Pancreas (tissue), 10 donors: ENCODE measurements at places on chromosomes 11 and 22. TPM values are rescaled to one million over a fixed set of nuclear protein-coding genes. Genes with fewer than 3 reads are reported as not detected.

GRCh38 chr22:27796829-27797519 lies 4.6 kb downstream of the MN1 start:
- DNase-seq, result no peak
- no peaks in the 10 kb centered on the region for H3K36me3 ChIP-seq

DNA sequence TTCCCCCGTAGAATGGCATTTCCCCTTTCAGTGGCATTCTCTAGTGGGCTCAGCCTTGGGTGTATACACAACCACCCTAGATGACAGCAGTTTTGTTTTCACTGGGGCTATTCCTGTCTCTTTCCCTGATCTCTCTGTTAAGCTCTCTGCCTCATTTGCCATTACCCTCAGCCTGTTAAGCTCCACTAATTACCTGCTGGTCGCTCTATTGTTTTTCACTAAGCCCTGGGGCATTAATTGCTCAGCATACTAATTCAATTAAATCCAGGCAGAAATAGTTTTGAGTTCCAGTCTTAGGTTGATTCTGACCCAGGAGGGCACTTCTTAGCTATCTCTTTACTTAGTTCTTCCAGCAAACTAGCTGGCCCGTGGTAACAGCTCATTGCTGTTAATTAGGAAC lies 80.0 kb downstream of the BRD1 start:
- DNase-seq, result no peak
- H3K27me3 ChIP-seq, result no peaks in the 10 kb centered on the region
- no peaks in the 10 kb centered on the region for H3K36me3 ChIP-seq

- no peak overlapping the region for H3K4me3 ChIP-seq
- no peaks in the 10 kb centered on the region for H3K36me3 ChIP-seq
- no peak overlapping the region for H3K27ac ChIP-seq
- no peaks in the 10 kb centered on the region for H3K4me1 ChIP-seq
Measured at GRCh38 chr11:103920449-103920848, 116.0 kb upstream of the DDI1 start.

GRCh38 chr11:105244160-105244825 lies 104.7 kb upstream of the CARD18 start:
- no peaks in the 10 kb centered on the region for H3K4me1 ChIP-seq
- H3K27me3 ChIP-seq, result no peaks in the 10 kb centered on the region
- H3K36me3 ChIP-seq, result no peaks in the 10 kb centered on the region
- DNase-seq, result no peak
- H3K27ac ChIP-seq, result no peak overlapping the region

- H3K4me1 ChIP-seq, result no peaks in the 10 kb centered on the region
- H3K36me3 ChIP-seq, result no peaks in the 10 kb centered on the region
- no peak overlapping the region for H3K27ac ChIP-seq
- DNase-seq, result no peak
Measured at GRCh38 chr22:44549701-44550100, 51.7 kb upstream of the RTL6 start.

Gene PAX6
- 2.0 TPM for total RNA-seq

DNA sequence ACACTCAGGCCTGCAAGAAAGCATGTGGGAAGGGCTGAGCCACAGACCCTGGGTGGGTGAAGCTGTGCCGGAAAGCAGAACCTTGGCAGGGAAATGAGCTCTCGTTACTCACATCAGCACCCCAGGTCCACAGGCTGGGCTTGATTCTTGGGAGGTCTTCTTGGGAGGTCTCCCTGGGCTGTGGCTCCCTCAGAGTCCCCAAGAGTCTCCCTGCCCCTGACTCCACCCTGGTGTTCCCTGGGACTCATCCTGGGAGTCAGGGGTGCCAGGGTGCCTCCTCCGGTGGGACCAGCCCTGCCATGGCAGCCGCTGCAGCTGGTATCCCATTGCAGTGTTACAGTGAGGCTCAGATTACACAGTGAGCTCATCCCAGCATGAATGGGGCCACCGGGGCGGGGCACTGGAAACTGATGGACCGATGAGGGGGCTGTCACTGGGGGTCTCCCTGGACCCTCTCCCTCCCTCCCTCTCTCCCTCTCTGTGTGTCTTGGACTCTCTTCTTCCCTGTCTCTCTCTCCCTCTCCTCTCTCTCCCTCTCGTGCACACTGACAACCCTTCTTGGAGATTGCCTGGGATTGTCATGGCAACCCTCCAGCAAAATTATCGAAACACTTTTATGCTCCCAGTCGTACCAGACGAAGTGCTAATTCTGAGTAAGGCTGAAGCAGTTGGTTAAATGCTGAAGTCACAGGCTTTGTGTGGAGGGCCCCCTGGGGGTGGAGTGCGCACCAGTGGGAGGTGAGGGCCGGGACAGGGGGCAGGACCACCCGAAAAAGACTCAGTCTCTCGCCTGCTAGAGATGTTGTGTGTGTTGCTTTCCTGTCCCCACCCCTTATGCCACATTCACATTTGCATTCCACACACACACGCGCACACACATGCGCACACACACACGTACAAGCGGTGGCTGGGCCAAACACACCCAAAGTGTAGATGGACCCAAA lies 8.6 kb upstream of the C11orf96 start:
- no peak overlapping the region for H3K4me3 ChIP-seq
- no peaks in the 10 kb centered on the region for H3K36me3 ChIP-seq
- no peak overlapping the region for H3K27ac ChIP-seq
- no peak for DNase-seq

Gene CASP4
- total RNA-seq, result 29.7 TPM

DNA sequence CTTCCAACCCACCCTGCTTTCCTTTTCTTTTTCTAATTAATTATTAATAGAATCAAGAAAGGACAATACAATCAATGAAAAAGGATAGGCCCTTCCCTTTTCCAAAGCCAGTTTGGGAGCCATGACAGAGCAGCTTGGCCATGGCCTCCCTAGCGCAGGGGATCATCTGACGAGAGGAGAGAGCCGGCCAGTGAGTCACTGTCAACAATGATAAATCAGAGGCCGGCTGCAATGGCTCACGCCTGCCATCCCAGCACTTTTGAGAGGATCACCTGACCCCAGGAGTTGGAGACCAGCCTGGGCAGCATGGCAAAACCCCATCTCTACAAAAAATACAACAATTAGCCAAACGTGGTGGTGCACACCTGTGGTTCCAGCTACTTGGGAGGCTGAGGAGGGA lies 27.5 kb upstream of the KRTAP5-7 start:
- no peak overlapping the region for H3K4me3 ChIP-seq
- no peaks in the 10 kb centered on the region for H3K27me3 ChIP-seq
- no peaks in the 10 kb centered on the region for H3K4me1 ChIP-seq
- peaks cover 33% of the 10 kb centered on the region for H3K36me3 ChIP-seq
- no peak for DNase-seq
- no peak overlapping the region for H3K27ac ChIP-seq

Gene FGF3
- not detected for total RNA-seq

- no peaks in the 10 kb centered on the region for H3K36me3 ChIP-seq
- H3K27me3 ChIP-seq, result no peaks in the 10 kb centered on the region
- no peaks in the 10 kb centered on the region for H3K4me1 ChIP-seq
Measured at GRCh38 chr22:31972180-31972579, 27.8 kb downstream of the YWHAH start.
